ENCODE measurements at places on chromosomes 16 and 17.

GRCh38 chr16:85954927-85955519 lies 56.1 kb downstream of the IRF8 start:
- DNase-seq, result no peak

GRCh38 chr16:1163567-1164055 lies 10.7 kb downstream of the CACNA1H start:
- DNase-seq, result peak; percentile 91

DNA sequence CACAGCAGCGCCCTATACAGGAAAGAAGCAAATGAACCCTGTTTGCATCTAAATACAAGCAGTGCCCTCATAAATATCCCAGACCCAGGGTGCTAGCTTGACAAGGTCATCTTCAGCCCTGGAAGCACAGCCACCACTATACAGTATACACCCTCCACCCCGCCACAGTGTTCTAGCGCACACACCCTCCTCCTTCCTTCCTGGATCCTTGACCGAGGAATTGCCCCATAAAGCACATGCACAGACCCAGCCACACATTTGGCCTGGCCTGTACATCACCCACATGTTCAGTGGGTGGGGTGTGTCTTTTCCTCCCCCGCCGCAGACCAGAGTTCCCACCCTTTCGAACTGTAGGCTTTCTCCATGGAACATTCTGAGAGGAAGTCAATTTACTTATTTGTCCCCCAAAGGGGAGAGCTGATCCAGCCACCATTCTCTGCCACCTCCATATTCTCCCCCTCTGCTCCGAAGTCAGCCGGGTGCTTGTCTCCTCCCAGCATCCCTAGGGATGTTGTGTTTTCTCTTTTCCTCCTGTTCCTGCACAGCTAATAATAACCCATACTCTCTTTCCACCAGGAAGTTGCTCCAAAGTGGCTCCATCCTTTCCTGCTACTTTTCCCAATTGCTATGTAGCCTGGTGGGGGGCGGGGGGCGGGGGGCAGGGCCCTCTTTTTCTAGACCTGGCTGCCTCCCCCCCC lies 6.6 kb downstream of the ABI3 start:
- no peak for DNase-seq

- peak; percentile 84 for DNase-seq
Measured at GRCh38 chr16:75580-76501, 2.2 kb upstream of the MPG start.

GRCh38 chr16:19179546-19180490 lies 11.8 kb downstream of the SYT17 start:
- peak; percentile 68 for DNase-seq

DNA sequence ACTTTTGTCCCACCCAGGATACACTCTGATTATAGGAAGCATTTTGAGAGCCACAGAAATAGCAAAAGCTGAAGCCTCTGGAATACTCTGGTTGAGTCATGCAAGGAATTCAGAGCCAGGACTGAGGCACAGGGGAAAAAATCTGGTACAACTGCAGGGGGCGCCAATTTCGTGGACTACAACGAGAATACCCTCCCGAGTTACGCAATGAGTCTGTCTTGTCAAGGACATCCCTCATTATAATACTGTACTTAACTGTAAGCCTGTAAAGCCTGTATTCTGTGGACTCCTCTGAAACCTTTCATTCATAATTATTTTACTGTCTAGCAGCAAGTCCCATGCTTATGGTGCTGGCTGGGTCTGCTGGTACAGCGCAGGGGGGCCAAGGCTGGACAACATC lies 7.8 kb downstream of the HOXB1 start:
- no peak for DNase-seq

GRCh38 chr17:69724238-69724637 lies 309.7 kb downstream of the MAP2K6 start:
- no peak for DNase-seq

DNA sequence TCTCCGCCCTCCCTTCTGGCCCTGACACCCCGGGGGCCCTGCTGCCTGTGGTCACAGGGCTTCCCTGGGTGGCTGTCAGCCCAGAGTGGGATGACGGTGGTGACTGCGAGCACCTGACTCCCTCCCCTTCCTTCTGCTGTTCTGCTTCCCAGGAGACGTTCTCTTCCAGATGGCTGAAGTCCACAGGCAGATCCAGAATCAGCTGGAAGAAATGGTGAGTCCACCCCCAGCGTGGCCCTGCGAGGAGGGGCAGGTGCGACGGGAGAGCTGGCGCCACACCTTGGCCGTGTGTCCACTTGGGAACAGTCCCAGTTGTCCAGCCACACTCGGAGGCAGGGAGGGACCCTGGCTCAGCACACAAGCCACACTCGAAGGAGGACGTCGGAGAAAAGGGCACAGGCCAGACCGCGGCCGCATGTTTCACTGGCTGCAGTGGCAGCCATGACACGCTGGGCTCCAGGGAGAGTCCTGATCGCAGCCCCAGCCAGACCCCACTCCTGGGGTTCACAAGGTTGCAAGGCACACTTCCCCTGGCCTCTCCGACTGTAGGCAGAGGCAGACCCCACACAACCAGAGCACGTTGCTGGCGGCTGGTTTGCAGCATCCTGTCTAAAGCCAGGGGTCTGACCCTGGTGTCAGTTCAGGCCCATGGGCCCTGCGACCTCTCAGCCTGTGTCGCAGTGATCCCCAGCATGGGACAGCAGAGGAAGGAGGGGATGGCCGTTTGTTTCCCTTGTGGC lies 49.9 kb downstream of the BAIAP2 start:
- no peak for DNase-seq

GRCh38 chr16:69693916-69694315 lies 32.4 kb downstream of the NQO1 start:
- DNase-seq, result no peak

DNA sequence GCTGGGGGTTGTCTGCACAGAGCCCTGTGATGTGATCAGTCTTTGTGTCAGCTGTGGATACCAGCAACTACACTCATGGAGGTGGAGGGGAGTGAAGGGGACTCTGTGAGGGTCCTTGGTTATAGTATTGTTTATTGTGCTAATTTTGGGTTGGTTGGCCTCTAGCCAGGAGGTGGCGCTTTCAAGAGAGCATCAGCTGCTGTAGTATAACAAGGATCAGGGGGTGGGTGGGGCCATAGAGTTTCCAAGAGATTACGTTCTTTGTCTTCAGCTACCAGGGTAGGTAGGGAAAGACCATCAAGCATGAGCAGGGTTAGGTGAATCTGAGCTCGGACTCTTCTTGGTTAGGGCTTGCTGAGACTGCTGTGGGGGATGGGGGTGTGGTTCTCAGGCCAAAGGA lies 97.1 kb upstream of the HS3ST3A1 start:
- no peak for DNase-seq

DNA sequence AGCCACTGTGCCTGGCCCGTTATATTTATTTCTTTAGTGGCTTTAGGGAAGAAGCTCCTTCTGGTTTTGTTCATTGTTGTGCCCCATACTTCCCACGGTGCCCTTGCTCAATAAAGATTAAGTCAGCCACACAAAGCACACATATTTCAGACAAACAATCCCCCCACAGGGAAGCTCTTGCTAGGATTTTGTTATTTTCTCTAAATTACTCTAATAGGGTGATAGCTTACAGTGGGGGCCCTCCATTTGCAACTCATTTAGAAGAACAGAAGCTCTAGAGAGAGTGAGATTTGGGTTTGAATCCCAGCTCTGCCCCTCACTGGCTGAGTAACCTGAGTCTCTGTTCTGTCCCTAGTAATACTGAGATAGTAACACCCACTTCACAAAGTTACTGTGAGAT lies 499.9 kb downstream of the GRIN2A start:
- no peak for DNase-seq

GRCh38 chr16:82533189-82533588 lies 93.6 kb upstream of the CDH13 start:
- peak; percentile 2 for DNase-seq

- DNase-seq, result no peak
Measured at GRCh38 chr17:17236295-17237025, 508 bp downstream of the FLCN start.

DNA sequence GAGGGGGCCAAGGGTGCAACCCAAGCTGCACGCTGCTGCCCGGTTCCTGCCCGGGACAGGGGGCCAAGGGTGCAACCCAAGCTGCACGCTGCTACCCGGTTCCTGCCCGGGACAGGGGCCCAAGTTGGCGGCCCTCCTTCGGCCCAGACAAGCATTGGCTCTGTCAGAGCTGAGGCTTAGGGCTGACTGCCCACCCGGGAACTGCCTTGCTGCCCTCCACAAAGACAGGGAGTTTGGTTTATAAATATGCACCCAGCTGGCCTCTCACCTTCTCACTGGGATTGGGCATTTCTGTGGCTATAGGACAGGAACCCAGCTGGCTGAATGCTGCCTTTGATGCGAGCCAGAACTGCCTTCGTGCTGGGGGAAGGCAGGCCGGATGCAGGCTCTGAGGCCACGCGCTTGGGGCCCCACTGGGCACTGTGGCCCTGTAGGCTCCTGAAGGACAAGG lies 105.7 kb downstream of the IRX5 start:
- peak; percentile 47 for DNase-seq

GRCh38 chr16:24552705-24553246 lies 13.4 kb downstream of the RBBP6 start:
- DNase-seq, result no peak

DNA sequence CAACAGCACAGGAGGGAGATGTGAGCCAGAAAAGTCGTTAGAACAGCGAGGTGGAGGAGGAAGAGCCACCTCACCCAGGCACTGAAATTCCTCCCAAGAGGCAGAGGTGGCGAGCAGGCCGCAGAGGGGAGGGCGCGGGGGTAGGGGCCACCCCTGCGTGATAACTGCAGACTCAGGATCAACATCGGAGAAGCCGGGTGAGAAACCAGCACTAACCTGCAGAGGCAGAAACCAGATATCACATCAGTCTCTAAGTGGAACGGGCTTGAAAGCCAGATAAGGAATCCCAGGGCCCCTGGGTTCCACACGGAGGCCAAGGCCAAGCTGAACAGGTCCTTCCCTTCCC lies 39.4 kb upstream of the ZC3H18 start:
- DNase-seq, result no peak

DNA sequence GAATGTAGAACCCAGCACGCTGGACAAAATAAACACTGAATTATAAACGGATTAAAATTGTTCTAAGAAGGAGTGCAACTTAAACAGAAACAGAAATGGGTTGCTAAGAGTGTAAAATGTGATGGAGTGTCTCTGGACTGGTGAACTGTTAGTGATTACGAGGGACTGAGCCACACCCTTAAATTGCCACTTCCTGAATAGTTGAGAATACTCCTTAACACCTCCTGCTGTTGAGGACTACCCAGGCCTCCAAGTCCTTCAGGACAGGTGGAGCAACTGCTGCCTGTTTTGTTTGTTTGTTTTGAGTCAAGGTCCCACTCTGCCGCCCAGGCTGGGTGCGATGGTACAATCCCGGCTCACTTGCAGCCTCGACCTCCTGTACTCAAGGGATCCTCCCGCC lies 25.8 kb upstream of the IRF8 start:
- DNase-seq, result no peak

- DNase-seq, result no peak
Measured at GRCh38 chr16:47198180-47198575, 54.4 kb upstream of the NETO2 start.

- DNase-seq, result peak; percentile 52
Measured at GRCh38 chr17:7289256-7290032, 5.0 kb downstream of the YBX2 start.

DNA sequence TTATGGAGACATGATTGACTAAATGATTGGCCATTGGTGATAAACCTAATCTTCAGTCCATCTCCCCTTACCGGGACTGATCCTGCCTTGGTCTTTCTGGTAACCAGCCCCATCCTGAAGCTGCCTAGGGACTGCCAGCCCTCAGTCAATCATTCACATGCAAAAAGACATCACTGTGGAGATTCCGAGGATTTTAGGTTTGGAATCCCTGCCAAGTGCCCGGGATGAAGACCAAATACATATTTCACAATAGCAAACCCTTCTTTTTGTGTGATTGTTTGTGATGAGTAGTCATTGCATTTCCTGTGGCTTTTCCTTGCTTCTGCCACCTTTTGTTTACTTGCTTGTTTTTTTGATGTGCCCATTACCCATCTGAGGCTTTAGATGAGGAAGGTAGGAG lies 44.0 kb downstream of the EPN2 start:
- no peak for DNase-seq

DNA sequence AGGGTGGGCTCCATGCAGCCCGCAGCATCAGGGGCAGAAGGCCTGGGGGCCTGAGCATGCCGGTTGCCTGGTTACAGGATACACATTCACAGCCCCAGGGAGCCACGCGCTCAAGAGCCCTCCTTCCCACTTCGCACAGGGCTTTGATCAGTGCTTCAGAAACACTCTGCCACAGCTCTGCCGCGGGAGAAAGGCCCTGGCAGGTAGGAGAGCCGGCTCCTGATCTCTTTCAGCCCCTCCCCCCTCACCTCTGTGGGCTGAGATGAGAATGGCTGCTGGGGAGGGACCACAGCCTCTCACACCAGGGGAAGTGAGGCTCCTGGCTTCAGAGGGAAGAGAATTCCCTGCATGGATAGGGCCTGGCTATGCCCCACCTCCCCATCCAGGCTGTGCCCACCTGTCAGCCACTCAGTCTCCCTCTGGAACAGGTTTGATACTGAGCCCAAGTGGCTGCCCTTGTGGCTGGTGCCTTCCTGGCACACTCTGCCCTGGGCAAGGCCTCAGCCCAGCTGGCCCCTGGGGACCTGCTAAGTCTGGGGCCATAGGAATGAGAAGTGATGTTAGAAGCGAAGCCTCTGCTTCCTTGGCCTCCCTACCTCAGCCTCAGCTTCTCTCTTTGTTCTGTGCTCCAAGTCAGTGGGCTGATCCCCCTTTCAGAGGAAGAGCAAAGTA lies 8.6 kb downstream of the DOK4 start:
- peak; percentile 66 for DNase-seq

GRCh38 chr16:78230832-78231231 lies 131.4 kb downstream of the WWOX start:
- no peak for DNase-seq

DNA sequence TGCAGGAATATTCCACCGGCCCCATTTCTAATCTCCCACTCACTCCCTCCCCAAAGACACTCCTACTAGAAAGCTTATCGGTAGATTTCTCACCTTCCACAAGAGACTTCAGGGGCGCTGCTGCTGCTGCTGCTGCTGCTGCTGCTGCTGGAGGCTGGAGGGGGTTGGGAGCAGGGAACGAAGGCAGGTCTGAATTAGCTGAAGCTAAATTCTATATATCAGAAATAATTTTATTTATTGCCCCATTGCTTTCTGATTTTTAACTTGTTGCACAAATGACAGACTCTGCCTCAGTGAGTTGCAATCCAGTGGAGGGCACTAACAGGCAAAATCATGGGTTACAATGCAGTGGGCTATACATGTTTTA lies 25.8 kb upstream of the HLF start:
- DNase-seq, result peak; percentile 63

- DNase-seq, result no peak
Measured at GRCh38 chr17:55710829-55711496, 11.7 kb downstream of the TMEM100 start.

GRCh38 chr17:36730857-36731490 lies 129.6 kb downstream of the MRM1 start:
- DNase-seq, result no peak

DNA sequence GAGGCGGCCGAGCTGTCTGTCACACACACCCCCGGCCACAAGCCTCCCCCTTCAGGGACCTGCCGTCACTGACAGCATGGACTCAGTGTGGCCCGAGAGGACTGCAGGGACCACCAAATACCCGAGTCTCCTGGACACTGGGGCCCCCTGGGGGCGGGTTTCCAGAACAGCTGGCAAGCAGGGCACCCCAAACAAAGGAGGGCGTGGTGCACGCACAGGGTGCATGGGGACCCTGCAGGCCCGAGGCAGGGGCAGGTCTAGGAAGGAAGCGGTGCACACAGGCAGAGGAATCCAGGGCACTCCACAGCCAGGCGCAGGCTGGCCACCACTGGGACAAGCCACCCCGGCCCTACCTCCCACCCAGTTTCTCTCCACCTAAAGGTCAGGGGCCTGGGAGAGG lies 28.7 kb upstream of the ENPP7 start:
- no peak for DNase-seq

All from islet precursor cell (in vitro differentiated cells).